ENCODE measurements at places on chromosomes 7 and 10.

- DNase-seq = no peak
Measured at GRCh38 chr7:112995059-112995824, 91.4 kb downstream of the GPR85 start.

DNA sequence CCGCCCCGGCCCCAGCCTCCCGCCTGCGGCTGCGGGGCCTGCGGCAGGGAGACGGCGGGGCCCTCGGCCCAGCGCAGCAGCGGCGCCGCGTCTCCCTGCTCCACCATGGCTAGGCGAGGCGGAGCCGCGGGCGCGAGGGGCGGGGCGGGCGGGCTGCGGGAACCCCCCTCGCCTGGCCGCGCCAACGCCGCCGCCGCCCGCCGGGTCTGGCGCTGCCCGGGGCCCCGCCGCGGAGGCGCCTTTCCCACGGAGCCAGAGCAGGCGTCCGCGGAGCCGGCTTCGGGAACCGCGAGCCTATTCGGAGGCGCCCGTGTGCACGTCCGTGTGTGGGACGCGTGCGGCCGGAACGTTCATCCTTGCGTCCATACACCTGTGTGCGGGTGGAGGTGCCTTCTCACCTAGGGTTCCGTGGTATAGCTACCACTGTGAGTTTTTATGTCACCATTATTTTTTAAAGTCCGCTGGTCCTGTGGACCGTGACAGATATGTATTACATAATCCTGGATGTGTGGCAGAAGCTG is at the start of gene DENND11:
Gene DENND11 (minus strand): TSS at position 120 of the 521 bp plus-strand sequence. CDS start 13 bp downstream, at position 107.
- no peak for DNase-seq

GRCh38 chr7:96869538-96869937 is 135.8 kb upstream of the DLX6 start:
- DNase-seq = no peak

- DNase-seq = no peak
Measured at GRCh38 chr7:24922099-24922773, 57.7 kb downstream of the OSBPL3 start.

DNA sequence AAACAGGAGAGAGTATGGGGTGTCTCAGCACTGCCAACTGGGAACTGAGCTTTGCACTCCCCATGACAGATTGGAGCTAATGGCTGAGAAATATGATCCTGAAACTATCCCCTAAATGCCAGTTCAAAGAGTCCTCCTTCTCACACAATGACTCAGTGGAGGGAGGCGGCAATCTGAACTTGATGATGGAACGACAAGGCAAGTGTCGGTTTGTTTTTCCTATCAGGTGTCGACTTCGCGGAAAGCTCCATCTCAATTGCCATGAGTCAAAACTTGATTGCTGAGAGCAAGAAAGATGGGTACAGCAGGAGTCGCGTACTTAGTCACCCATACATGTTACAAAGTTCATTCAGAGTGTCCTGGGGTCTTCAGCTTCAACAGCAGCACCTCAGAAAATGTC is 52.5 kb downstream of the NPY start:
- no peak for DNase-seq

- DNase-seq = no peak
Measured at GRCh38 chr10:6647811-6648526, 67.9 kb upstream of the PRKCQ start.

- DNase-seq = no peak
Measured at GRCh38 chr7:41217306-41217705, 485.6 kb downstream of the INHBA start.

- no peak for DNase-seq
Measured at GRCh38 chr7:42876182-42877068, 35.4 kb downstream of the C7orf25 start.

- no peak for DNase-seq
Measured at GRCh38 chr10:30991647-30992011, 40.0 kb downstream of the ZNF438 start.

DNA sequence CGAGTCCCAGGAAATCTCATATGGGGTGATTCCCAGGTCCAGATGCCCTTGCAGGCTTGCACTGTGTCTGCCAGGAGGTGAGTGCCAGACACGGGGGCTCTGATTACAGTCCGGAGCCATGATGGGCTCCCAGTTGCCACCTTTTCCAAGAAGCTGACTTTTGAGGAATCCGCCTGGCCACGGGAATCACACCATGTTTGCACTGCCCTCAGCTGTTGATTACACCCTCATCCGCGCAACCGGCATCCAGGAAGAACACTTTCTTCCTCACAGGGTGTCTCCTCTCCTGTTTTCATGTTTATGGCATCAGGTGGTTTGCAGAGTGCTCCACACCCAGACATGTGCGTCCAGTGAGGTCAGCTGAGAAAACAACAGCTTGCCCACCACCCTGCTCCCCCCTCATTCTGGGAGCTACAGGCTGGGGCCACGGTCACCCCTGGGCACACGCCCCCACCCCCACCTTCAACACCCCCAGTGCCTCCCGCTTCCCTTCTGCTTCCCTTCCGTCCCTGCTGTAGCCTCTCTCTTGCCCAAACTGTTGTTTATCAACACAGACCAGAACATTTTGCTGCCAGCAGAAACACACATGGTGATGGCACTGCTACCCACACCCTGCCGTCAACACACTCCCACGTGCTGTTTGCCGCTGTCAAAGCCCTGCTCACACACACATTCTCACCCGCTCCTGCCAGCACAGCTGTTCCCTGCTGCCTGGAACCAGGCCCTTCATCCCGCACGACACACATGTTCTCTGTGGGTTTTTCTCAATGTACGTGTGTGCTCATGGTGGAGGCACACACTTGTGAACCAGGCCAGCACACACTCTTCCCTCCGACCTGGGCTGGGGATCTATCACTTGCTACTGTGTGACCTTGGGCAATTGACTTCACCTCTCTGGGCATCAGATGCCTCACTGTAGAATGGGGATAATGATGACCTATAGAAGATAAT is 35.8 kb downstream of the DDIT4 start:
- DNase-seq = no peak

- DNase-seq = no peak
Measured at GRCh38 chr10:118483496-118483895, 112.0 kb downstream of the PRLHR start.

- no peak for DNase-seq
Measured at GRCh38 chr10:19226025-19226424, 177.4 kb downstream of the MALRD1 start.

GRCh38 chr10:122854648-122855047 is 9.0 kb upstream of the CUZD1 start:
- no peak for DNase-seq

DNA sequence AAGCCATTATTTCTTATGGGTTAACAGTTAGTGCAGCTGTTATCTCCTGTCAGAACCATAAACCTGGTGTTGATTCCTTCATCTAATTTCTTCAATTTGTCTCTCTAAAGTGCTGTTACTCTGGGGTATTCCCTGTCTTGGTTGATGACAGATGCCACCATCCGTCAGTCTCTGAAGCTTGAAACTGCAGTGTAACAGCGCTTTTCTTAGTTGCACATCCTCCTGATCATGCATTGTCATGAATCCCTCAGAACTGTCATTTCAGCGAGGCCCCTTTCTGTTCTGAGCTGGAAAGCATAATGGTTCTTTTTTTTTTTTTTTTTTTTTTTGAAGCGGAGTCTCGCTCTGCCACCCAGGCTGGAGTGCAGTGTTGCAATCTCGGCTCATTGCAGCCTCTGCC is 193.9 kb downstream of the SDK1 start:
- DNase-seq = no peak

- no peak for DNase-seq
Measured at GRCh38 chr7:122951006-122951405, 44.5 kb downstream of the TAS2R16 start.

DNA sequence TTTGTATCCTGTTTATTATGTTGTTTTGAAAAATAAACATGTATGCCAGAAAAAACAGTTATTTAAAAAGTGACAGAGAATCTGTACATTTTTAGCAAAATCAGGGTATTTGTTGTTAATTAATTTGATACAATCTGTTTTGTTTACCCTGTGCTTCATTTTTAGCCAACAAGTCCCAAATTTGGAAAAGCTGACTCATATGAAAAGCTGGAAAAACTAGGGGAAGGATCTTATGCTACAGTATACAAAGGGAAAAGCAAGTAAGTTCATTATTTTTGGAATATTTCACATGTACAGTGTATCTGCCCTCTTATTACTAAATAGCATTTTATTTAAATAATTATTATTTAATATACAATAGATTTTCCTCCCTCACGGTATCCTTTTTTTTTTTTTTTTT is 151.4 kb downstream of the CDK14 start:
- no peak for DNase-seq
